ENCODE measurements at places on chromosomes 11 and 22.

DNA sequence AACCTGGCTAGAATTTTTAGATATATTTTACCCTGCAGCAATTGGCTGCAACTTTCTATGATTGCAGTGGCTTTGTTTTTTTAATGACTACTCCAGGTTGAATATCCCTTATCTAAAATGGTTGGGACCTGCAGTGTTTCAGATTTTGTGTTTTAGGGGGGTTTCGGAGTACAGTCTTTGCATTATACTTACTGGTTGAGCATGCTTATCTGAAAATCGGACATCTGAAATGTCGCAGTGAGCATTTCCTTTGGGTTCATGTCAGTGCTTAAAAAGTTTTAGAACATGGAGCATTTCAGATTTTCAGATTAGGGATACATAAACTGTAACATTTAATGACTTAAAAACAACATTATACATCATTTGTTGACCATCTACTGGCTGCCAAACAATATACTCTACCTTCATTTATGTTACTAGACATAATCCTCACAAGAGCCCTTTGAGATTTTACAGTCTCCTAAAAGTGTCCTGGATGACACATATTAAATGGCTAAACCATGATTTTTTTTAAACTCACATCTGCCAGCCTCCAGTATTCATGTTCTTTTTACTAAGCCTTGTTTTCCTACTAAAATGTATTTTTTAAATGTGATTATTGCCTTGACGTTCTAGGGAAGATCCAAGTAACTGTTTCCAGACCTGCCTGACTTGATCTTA is 66.3 kb downstream of the PRMT3 start:
- DNase-seq, result no peak

DNA sequence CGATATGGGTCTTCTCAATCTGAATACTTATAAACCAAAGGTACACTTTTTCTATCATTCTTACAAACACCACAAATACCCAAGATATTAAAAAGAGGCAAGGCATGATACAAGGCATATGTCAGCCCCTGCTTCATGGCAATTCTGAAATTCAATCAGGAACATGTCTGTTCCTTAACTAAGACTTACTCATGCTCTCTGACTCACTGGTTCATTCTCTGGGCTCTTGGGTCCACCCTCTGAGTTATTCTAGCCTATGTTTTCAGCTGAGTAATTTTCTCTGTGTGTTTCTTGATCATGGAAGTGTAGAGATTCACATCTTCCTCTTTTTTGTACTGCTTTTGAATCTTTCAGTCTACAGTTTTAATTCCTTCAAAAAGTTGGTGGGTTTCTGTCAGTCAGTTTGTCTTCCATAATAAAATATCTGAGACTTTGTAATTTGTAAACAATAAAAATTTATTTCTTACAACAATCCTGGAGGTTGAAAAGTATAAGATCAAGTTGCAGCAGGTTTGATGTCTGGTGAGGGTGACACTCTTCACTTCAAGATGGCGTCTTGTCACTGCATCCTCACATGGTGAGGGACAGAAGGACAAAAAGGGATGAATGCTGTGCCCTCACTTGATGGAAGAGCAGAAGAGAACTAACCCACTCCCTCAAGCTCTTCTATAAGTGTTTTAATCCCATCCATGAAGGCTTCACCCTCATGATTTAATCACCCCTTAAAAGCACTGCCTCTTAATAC is 211.7 kb downstream of the FAM76B start:
- DNase-seq, result no peak

GRCh38 chr11:65915821-65916251 is 3.0 kb downstream of the C11orf68 start:
- DNase-seq, result no peak

GRCh38 chr11:15327786-15328231 is 213.1 kb downstream of the INSC start:
- DNase-seq, result peak; percentile 66

DNA sequence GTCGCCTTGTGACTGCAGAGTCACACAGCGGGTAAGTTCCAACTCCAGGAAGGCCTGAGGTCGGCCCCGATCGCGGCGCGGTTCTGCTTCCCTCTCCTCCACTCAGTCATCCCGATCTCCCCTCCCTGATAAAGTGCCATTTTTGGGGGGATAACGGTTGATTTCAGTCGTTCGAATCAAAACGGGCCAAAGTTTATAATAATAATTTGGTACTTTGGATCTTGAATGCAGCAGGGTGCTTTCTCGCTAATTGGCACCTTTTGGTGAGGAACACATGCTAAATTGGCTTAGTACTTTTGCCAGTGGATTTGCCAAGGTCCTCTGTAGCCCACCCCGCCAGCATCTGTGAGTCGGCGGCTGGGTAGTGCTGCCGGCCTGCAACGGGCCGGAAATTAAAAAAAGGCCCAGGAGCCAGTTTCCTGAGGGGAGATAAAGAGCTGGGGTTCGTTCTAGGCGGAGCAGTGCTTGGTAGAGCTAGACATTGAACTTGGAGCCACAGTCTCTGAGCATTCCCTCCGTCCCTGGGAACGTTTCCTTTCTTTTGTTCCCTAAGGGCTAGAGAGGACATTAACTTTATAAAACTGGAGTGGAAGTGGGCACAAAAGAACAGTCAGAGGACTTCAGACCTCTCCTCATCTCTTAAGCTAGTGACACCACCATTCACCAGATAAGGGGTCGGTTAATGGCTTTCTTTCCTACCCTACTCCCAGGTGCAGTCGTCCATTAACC is 997 bp downstream of the UBE2L3 start:
- no peak for DNase-seq

DNA sequence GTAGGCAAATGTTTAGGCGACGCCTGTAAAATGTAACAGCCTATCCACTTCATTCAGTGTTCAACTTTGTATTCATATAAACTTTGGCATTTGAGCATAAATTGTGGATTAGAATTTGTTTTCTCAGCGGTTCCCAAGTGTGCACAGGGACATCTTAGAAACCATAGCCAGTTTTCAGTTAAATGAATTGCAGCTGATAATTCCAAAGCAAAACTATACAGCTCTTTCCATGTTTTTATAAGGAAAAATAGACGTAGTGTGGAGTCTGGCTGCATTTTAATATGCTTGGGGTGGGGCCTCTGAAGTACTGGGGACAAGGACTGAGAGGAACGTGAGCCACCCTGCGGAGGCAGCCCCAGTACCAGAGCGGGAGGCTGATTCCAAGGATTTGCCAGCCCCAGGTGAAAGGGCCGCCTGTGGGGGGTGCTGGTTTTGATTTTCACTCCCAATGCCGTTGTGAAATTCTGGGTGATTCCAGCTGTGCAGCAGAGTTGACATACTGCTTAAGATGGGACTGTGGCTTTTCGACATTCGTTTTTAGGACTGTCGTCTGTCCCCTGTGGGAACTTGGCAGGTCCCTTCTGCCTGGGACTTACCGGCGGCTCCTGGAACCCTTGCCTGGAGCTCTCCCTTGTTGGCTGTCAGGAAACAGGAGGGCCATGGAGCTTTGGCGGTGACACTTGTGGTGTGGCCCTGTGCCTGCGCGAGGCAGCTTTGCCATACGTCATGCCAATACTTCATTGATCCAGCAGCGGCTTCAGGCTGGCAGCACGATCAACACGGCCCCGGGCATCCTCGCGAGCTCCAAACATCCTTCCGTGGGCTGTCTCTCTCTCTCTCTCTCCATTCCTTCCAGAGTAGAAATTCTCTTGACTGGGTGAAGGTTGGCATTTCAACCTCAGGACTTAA is 370.9 kb downstream of the TBC1D22A start:
- DNase-seq, result no peak

- no peak for DNase-seq
Measured at GRCh38 chr11:3022982-3023381, 30.9 kb upstream of the NAP1L4 start.

DNA sequence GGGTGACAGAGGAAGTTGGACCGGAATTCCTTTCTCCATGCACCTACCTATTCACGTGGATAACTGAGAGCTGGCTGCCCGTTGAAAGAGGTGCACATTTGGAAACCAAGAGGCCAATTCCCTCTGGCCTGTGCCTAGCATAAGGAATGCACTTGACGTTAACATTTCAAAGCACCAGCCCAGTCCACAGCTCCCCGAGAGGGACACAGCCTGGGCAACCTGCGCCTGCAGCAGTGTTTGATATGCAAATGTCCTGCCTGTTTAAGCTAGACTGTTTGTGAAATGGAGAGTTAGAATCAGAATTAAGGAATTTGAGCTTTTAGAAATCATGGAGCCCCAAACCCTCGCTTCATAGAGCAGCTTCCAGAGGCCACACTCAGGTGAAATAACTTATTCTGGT is 126.1 kb downstream of the DSCAML1 start:
- no peak for DNase-seq

DNA sequence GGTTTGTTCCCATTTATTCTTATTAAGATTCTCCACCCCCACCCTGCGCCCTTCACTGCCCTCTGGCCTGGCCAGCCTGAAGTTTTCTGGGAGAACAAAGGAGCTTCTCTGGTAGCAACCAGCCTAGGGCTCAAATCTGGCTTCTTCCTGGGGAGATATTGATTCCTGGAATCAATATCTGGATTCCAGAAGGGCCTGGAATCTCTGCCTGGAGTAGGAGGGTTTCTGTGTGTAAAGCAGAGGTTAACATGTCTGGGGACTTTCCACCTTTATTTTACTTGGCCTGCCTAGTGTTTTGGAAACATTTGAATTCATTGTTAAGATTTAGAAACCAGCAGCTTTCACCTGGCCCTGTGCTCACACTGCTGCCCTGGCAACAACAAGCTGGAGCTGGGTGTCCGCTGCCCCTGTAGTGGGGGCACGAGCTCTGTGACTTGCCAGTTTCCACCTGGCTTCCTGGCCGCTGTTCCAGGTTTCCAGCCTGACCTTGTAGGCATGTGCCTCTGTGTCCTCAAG is 5.5 kb downstream of the C11orf91 start:
- no peak for DNase-seq

GRCh38 chr11:75201771-75202170 is 38.8 kb upstream of the TPBGL start:
- no peak for DNase-seq

DNA sequence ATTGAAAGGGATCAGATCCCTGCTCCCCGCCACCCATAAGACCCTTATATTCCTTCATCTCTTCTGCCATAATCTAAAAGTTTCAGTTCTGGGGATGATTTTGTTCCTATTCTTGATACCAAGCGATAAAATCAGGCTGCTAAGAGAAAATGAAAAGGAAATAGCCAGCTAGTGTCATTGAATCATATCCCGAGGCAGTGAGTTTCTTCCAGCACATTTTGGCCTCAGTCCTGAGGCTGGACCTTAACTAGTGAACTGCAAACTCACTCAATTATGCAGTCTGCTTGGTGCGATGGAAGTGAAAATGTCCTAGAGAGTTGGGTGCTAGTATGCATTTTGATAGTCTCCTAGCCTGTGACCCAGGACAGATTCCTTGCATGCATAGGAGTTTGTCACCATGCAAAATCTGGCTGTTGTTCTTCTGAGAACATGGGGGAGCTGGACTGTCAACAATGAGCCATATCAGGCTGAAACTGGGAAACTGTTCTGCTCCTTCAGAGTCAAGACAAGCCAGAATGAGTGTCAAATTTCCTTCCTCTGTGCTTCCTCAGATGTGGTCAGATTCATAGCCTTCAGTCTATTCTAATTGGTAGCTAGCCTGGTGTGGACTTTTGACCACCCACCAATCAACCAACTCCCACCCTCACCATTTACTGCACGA is 102.9 kb downstream of the CCDC81 start:
- DNase-seq, result no peak

DNA sequence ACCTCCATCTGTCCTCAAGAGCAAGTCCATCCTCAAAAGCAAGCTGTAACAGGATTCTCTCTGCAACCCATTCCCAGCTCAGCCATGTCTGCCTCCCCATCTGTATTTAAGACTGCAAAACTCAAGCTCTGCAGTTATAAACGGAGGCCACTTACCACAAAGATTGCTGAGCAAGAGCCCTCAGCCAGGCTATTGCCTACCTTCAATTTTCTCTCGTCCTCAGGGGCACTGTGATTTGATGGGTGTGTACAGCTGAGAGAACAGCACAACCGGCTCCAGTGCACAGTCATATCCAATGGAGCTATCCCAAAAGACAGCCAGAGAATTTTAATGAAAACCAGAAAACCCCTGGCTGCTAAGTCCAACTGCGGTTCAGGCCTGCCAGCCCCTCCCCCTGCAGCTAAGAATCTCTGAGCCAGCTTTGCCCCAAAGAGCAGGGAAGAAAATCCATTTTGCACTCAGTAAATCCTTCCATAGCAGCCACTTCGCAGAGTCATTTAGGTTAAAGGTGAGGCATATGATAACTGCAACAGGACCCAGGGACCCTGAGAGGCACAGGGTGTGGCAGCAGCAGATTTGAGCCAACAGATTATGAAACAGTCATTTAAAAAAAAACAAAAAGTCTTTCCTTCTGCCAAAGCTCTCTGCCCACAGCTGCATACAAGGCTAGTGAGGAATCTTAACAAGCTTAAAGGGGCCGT is 37.6 kb downstream of the RAB30 start:
- DNase-seq, result peak; percentile 38

DNA sequence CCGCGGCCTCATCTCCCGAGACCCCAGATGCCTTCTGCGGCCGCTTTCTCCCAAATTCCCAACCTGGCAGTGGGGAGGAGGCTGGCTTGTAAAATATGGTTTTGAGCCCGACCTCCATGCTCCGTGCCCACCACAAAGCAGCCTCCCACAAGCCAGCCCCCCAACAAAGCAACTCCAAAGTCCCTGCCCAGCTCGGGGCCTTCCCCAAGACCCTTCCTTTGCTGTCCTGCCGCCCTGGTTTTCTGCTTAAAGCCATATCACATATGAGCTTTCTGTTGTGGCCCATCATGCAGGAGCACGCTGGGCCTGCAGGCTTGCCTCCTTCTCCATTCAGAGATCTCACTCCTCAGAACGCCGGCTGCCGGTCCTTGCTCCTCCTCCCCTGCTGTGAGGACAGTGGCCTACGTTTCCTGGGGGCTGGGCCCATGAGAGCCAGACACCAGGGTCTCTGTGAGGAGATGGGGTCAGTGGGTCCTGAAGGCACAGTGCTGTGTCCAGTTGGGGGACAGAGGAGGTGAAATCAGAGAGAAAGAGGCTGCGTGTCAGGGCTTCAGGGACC is 680.0 kb downstream of the BRD1 start:
- no peak for DNase-seq

- DNase-seq, result no peak
Measured at GRCh38 chr22:27764722-27765236, 36.8 kb downstream of the MN1 start.

GRCh38 chr11:47348859-47349258 is 3.6 kb downstream of the MYBPC3 start:
- no peak for DNase-seq

GRCh38 chr11:118290923-118291322 is 13.6 kb upstream of the CD3E start:
- no peak for DNase-seq

DNA sequence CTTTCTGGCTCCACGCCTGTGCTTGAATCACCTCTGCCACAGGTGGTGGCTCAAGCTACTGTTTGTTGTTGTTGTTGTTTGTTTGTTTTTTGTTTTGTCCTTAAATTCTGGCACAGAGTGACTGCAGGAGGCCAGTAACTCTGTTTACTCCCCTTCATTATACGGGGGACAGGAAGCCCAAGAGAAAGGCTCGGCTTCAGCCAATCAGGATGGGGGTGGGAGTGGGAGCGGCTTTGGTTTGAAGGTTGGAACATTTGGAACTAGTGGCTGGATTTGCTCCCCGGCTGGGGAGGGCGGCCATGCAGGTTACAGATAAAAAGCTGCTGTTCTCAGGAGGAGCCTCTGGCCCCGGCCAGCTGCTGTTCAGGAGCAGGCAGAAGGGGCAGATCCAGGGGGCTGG is 19.7 kb upstream of the CABP2 start:
- no peak for DNase-seq

- DNase-seq, result no peak
Measured at GRCh38 chr11:3074912-3075589, 17.8 kb upstream of the CARS1 start.

- DNase-seq, result no peak
Measured at GRCh38 chr11:34970033-34970432, 53.6 kb downstream of the PDHX start.

GRCh38 chr11:118415739-118416068 is 14.3 kb downstream of the ATP5MG start:
- DNase-seq, result peak; percentile 9

Data from dorsolateral prefrontal cortex (tissue), 122 donors.